Stimulated activated naive CD4-positive, alpha-beta T cell treated with Interleukin-2 at 50 U/mL for 16 hours (primary cell): ENCODE measurements at places on chromosomes 2 and 18.

GRCh38 chr2:159684796-159685195 lies 27.5 kb upstream of the MARCHF7 start:
- DNase-seq: no peak

DNA sequence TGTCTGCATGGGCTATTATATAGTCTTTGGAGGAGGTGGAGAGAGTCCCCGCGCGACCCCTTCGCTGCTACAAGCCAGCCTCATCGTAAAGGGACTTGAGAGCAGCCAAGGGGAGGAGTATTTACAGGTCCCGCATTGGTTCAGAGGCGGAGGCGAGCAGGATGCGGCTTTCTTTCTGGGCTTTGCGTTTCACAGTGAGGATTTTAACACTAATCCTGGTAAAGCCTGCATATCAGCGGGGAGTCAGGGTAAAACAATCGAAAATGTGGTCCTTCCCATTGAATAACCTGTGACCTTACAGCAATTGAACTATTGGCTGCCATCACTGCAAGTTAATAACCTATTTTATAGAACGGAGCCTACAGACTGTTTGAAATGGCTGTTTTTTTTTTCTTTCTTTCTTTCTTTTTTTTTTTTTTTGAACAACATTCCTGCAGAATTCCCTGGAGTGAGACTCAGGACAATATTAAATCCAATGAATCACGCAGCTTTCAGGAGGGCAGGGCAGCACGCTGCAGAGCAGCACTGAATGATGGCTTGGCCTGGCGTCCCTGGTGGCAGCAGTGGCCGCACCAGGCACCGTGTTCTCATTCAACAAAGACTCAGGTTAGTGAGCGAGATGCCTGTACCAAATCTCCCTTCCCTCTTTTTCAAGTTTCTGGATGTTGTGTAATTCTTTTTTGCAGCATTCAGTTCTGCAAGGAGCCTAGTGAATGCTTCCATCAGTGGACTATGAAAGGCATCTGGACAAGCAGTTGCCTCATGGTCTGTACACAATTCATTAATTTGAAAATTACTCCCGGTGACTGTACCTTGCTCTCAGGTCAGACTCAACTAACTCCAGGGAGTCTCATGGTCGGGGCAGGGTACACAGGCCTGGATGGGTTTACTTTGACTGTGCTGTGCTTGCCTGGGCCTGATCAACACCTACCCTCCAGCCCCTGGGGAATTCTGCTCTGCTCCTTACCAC lies 19.8 kb downstream of the SMIM21 start:
- DNase-seq: no peak

DNA sequence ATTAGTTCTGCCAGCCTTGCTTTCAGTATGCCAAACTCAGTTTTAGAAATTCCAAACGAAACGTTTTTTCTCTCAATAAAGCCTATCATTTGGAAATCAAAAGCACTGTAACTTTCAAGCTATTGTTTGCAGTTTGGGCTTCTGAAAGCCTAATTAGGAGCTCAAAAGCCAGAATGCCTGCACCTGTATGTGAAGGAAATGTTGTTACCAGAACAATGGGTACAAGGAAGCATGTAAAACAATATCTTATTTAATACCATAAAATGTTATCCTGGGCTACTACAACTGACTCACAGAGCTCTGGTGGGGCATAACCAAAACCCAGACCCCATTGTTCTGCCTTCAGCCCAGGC lies 12.6 kb upstream of the GULP1 start:
- DNase-seq: no peak

- DNase-seq: no peak
These were observed 14.9 kb downstream of the EMX1 start for GRCh38 chr2:72932045-72932740.

DNA sequence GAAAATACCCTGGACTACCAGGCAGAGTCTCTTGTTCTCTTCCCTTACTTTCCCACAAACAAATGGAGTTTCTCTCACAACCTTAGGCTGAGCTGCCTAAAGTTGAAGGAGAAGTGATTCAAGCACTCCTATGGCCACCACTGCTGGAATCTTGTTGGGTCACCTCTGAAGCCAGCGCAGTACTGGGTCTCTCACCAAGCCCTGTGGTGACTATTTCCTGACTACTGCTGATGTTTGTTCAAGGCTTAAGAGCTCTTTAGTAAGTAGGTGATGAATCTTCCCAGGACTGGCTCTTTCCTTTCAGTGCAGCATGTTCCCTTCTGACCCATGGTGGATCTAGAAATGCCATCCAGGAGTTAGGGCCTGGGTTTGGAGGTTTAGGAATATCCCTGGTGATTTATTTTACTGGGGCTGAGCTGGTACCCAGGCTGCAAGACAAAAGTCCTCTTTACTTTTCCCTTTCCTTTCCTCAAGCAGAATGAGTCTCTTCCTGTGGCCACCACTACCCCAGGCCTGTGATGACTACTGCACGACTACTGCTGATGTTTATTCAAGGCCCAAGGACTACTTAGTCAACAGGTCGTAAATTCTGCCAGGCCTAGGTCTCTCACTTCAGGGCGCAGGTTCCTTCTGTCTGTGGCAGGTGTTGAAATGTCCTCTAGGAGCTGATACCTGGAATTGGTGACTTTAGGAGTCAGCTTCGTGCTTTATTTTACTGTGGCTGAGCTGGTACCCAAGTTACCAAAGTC lies 121.8 kb downstream of the SLC4A10 start:
- DNase-seq: no peak

DNA sequence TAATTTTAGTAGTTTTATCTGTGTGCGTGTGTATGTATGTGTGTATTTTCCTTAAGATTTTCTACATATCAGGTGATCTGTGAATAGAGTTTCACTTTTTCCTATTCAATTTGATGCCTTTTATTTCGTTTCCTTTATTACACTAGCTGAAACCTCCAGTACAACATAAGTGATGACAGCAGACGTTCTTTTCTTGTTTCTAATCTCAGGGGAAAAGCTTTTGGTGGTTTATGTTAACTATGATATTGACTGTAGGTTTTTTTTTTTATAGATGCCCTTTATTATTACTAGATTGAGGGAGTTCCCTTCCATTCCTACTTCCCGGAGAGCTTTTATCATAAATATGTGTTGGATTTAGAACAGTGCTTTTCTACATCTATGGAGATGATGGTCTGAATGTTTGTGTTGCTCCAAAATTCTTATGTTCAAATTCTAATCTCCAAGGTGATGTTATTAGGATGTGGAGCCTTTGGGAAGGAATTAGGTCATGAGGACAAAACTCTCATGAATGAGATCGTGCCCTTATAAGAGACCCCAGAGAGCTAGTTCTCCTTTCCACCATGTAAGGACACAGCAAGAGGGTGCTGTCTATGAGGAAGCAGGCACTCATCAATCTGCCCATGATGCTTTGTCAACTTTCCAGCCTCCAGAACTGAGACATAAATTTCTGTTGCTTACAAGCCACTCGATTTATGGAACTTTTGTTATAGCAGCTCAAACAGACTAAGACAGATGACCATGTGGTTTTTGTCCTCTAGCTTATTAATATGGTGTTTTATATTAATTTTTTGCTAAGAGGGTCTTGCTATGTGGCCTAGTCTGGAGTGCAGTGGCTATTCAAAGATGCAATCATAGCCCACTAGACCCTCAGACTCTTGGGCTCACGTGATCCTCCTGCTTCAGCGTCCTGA lies 5.9 kb upstream of the RHBDD1 start:
- DNase-seq: no peak

GRCh38 chr2:218999881-219000568 lies 6.8 kb upstream of the CRYBA2 start:
- no peak for DNase-seq

GRCh38 chr2:46652514-46653170 lies 173.3 kb downstream of the TMEM247 start:
- no peak for DNase-seq

GRCh38 chr2:86333378-86333777 lies 4.0 kb downstream of the REEP1 start:
- no peak for DNase-seq

- no peak for DNase-seq
These were observed 138.9 kb downstream of the CDC42EP3 start for GRCh38 chr2:37532503-37532902.

GRCh38 chr2:12803607-12804006 lies 86.9 kb downstream of the TRIB2 start:
- DNase-seq: no peak

DNA sequence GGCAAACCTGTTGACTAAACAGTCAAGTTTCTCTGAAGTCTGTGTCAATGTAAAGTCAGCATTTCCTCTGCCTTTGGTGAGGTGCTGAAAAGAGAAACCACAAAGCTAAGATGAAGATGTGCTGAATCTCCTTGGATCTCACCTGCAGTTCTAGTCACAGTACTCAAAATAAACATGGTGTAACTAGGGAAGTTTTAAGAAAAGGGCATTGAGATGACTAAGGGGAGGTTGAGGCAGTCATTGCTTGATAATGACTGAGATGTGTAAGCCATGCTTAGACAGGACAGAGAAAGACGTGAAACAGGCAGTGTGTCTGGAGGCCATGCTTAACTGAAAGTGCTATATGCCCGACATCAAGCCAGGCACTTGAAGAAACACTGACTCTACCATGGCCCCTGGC lies 1010.0 kb upstream of the CELF4 start:
- no peak for DNase-seq

DNA sequence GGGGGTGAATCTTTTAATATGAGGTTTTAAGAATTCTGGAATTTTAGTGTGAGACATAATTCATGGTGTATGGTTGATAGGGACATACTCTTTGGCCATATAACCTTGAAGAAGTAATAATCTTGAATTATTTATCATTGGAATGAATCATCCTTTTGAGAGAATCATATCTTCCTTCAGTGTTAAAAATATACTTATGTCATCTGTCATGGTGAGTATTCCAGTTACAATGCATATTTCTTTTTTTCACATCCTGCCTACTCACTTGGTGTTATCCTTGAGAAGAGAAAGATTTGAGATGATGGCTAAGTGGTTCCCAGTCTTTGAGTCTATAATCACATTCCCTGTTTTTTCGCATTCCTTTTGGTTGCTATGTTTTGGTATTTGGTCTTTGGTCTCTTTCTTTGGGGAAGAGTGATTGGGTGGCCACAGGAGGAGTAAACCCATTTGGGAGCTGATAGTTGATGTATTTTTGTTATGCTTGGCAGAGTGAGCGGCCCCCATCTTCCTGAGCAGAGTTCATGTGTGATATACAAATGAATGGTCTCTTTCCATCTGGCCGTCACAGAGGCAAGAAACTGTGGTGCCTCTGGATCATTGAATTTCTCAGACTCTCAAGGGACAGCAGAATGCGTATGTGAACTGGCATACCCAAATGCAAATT lies 21.6 kb downstream of the ASAP2 start:
- no peak for DNase-seq

DNA sequence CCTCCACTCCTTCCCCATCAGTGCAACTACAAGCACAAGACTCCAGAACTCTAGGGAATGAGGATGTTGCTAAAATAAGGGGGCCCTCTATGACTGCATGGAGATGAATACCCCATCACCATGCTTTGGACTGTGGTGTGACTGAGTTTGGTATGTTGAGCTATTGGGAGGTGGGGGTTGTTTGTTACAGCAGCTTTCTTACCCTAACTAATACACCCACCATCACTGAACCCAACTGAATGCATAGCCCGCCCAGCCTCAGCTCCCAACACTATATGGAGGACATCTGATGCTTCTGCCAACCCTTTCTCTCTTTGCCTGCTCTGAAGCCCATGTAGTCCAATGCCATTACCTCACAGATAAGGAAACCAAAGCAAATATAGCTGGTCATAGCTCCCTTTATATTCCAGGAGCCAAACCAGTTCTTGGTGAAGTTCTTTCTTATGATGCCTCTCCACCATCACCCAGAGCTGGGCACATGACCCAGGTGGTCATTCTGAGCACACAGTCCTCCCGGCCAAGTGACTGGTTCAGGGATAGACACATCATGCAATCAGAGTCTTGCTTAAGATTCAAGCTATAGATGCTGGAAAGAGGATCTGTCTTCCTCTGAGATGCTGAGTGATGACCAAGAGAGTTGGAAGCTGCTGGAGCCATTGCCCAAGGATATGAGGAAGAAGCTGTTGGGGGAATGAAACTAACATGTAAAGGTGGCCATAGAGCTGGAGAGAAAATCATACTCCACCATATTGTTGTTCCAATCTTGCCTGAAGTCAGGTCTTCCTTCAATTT lies 155.6 kb upstream of the HAAO start:
- no peak for DNase-seq

GRCh38 chr2:111984213-111984604 lies 70.9 kb upstream of the TMEM87B start:
- no peak for DNase-seq

DNA sequence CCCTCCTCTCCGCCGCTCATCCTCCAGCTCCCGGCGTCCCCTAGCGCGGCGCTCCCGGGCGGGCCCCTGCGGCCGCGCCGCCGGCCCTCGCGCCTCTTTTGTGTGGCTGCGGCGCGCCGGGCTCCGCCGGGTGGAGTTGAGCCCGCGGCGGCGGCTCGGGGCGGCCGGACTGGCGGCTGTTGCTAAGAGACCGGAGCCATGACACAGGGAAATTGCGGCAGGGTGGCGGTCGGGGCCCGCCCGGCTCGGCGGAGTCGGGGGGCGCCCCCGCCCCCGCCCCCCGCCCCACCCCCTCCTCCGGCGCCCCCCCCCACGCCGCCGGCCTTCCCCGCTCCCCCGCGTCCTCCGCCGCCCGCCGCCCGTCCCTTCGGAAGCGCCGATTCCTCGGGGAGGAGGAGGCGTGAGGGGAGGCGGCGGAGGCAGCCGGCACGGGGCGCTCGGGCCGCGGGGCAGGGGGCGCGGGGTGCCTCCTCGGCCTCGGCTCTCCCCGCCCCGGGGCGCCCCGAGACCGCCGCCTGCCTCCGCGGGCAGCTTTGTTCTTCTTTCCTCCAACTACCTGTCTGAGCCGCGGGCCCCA lies at the start of gene TMEM200C:
TSS of gene TMEM200C (minus strand) at position 224 of the 577 bp plus-strand sequence. CDS start 3,459 bp downstream, outside the sequence.
- no peak for DNase-seq

DNA sequence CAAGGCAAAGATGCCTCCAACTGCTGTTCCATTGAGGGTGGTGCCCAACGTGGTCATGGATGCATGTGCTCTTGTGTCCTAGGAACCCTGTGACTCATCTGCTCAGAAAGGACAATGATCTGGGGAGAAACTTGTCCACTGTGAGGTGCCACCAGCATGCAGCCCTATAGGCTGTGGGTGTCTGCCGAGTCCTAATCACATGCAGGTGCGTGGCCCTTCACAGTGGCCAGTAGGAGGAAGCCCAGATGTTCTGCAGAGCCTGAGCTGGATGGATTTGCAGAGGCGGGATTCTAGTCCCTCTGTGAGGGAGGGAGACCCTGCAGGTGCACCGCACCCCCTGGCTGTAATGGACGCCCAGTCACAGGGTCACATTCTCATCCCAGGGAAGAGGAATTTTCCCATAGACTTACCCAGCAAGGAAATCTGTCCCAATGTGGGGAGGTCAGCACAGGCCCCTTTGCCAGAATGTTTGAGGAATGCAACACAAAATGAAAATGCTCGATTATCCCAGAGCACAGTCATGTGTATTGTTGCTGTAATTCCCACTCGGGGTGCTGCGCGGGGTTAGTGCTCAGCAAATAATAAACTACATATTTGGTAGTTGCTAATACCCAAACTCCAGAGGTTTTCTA lies 13.9 kb downstream of the GDF7 start:
- no peak for DNase-seq

GRCh38 chr2:213002383-213002782 lies 149.0 kb downstream of the IKZF2 start:
- no peak for DNase-seq

DNA sequence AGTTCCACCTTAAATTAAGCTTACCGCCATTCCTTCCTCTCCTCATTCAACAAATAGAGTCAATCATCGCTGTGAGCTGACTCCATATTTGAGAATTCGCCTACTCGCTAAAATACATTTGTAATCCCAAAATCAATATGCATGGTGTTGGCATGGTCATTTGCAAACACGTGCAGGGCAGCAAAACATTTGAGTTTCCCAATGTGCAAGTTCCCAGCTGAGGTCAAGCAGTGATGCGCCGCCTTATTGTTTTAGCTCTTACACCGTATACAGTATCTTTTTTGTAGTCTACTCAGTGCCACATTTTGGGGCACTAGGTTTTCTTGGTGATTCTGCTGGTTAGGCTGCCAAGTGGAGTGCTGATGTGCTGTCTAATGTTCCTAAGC lies 73.3 kb upstream of the MGAT4A start:
- DNase-seq: no peak
